ENCODE measurements at places on chromosomes 3 and 15.

DNA sequence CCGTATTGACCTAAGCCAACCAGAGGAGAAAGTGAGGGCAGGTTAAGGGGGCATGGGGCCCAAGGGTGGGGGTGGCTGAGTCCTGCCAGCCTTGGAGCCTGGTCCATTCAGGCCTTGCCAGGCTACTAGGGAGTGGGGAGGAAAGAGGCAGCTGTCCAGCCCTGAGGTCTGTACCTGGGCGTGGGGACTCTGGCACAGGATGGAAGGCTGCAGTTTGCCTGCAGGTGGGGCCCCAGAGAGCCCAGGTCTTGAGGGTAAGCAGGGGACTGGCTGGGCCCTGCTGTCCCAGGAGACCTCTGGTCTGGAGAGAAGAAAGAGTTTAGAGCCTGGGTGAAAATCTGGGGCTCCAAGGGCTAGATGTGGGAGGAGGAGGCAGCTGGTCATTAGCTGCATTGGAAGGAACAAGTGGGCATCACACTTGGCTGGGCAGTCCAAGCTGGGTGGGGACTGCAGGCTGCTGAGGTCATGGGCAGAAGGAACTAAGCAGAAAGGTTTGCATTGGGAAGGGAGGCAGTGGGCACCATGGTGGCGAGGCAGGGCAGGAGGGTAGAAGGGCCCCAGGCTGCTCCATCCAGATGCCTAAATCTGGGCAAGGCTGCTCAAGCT is 108.4 kb downstream of the OXNAD1 start:
- DNase-seq: peak; percentile 24

- DNase-seq: no peak
Measured at GRCh38 chr3:105315815-105316214, 50.9 kb upstream of the ALCAM start.

- DNase-seq: no peak
Measured at GRCh38 chr3:114460459-114460858, 166.6 kb downstream of the TIGIT start.

DNA sequence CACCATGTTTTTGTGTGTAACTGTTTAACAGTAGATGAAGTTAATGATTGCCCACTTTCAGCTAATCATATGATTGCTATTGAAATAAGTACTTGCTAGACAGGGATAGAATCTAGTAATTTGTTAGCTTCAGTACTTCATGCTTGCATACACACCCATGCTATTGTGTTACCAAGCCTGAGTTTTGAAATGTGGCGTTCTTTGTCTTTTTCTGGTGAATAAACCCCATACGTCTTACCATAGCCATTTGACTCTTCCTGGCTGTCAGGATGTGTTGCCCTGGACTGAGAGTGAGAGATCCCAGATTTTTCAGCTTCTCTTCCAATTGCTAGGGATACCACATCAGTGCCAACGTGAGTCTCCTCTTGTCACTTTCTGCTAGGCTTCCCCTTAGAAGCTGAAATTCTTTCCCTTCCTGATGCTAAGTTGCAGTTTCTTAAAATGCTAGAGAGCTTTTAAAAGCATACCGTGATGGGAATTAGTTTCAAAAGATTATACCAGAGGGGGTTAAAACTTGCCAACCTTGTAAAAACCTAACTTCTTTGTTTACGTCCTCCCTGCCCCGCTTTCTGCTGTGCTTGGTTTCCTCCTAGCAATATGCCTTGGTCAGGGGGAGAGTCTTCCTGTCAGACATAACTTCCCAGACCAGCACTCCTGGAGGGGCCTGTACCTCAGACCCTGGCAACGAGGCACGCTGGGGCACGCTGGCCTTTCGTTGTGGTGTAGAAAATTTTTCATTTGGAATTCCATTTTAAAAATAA is 62.9 kb upstream of the ULK4 start:
- DNase-seq: peak; percentile 45

GRCh38 chr15:57591822-57592367 is at the start of gene MYZAP:
Gene MYZAP (plus strand): TSS chr15:57591904. CDS start chr15:57592035, 131 bp downstream.
- DNase-seq: no peak

DNA sequence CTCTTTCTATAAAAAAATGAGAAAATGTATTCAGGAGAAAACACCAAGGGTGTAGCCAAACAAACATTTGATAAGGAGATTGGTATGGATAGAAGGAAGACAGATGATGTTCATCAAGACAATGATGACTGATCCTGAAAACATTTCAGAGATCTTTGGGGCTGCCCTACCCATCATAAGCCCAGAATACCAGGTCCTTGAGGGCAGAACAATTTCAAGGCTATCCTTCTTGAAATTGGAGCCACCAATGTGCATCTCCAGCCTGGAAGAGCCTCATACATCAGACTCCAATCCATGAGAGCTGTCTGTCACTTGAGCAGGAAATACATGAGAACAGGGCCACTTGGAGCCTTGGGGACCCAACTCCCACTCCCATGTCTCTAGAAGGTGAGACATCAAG is 89.5 kb upstream of the ANKRD28 start:
- no peak for DNase-seq

Data from NAMALWA (cell line).